ENCODE measurements at places on chromosomes 11 and 22.
A peak's percentile ranks its signal among the peaks of the same experiment; 100 is the strongest.

DNA sequence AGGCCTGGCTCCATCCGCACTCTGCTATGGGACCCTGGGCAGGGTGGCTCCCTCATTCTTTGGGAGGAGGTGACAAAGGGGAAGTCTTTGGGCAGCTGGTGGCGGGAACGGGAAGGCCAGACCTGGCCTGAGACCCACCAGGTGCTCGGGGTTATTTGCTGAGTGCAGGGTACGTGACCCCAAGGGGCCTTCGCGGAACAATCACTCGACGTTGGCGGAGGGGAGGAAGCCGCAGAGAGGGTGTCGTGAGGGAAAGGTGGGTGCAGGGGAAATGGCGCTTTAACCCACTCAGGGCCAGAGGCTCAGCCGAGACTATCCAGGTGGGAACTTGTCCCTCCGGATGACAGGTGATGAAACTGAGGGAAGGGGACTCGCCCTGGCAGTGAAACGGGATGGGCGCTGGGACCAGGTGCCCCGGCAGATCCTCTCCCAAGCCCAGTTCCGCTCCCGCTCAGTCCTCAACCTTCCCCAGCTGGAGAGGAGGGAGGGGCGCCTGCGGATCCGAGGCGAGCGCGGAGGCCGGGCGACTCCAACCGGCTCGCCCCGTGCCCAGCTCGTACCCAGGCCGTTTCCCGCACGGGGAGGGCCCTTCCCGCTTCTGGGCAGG lies 911 bp downstream of the A4GALT start:
- no peak for DNase-seq

- DNase-seq = no peak
Measured at GRCh38 chr11:3710485-3711259, 39.5 kb upstream of the CHRNA10 start.

DNA sequence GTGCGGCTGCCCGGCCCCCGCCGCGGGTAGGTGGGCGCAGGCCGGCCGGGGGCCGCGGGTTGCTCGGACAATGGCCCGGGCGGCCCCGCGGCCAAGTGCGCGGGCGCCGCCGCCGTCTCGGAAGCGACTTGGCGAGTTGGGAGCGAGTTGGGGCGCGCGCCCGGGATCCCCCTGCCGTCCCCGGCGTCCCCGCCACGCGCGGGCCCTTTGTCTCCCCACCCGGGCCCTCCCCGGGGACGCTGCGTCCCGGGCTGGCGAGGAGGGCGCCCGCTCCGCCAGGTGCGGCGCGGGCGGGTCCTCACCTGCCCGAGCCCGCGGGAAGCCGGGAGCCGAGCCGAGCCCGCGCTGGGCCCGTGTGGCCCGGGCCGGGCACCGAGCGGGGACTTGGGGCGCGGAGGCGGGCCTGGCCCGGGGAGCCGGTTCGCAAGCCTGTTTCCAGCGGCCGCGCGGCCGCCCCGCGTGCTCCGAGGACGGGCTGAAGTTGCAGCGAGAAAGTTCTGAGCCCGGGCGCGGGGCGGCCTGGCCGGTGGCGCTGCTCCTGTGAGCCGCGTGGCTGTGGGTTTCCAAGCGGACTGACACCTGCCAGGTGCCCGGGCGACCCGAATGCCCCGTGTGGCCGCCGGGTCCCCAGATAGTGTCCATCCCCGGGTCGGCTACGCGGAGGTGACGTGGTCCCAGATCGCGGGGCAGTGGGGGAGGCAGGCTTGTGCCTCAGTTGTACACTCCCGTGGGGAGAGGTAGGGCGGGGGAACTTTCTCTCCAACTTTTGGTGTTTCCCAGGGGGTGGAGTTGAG lies 586 bp downstream of the LRP5 start:
- DNase-seq = no peak

- no peak for DNase-seq
Measured at GRCh38 chr11:103889679-103890078, 146.8 kb upstream of the DDI1 start.

- DNase-seq = no peak
Measured at GRCh38 chr11:85307366-85307765, 319.8 kb downstream of the DLG2 start.

GRCh38 chr11:65968600-65969482 lies 7.3 kb downstream of the SART1 start:
- DNase-seq = no peak

- DNase-seq = no peak
Measured at GRCh38 chr11:65844231-65844872, 10.6 kb downstream of the SNX32 start.

- DNase-seq = no peak
Measured at GRCh38 chr11:1256257-1257045, 33.6 kb downstream of the MUC5B start.

GRCh38 chr11:107689317-107690202 lies 22.3 kb downstream of the SLN start:
- DNase-seq = peak; percentile 36

- DNase-seq = no peak
Measured at GRCh38 chr11:13596611-13597326, 71.7 kb upstream of the FAR1 start.

Data from NCI-H1417 treated with DMSO at 0.1 percent for 48 hours (cell line).